ENCODE measurements at places on chromosomes 5 and 9.

DNA sequence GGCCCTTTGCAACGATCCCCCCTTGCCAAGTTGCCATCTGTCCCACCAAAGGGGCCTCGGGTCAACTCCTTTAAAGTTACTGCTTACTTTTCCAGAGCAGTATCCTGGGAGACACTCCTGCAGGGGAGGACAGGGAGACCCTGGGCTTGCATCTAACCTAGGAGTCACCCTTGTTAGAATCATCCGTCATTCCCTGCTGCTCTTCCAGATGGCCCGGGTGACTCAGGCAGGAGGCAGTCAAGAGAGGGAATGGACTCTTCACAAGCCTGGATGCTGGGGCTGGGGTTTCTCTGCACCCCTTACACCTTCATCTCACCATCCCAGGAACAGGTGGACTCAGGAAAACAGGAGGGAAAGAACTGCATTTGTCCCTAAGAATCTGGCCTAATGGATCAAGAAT lies 175.6 kb downstream of the GABBR2 start:
- DNase-seq: no peak

- DNase-seq: no peak
Measured at GRCh38 chr9:4850603-4851310, 58.0 kb downstream of the RCL1 start.

DNA sequence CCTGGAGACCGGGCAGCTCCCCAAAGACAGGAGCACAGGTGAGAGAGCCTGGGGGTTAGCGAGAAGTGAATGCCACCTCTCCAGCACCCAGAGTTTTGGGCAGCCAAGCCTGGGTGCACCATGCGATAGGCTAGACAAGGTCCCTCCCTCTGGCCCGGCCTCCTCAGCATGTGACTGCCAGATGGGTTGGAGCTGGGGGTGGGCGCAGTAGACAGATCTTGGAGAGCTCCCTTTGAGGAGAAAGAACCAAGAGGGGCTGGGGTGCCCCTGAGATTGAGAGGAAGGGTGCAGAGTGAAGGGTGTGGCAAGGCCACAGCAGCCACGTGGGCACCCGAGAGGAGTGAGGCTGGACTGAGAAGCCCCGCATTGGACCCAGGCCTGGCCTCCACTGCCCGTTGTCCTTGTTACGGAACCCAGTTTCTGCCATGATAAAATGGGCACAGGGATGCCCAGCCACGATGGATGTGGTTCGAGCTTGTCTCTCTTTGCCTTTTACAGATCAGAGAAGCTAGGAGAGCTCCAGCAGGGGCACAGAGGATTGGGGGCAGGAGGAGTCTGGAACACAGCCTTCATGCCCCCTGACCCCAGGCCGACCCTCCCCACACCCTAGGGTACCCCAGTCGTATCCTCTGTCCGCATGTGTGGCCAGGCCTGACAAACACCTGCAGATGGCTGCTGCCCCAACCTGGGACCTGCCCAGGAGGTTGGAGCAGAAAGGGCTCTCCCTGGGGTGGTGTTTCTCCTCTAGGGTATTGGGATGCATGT lies 1.4 kb downstream of the TMEM141 start:
- no peak for DNase-seq

- DNase-seq: no peak
Measured at GRCh38 chr5:62354028-62354874, 48.2 kb downstream of the KIF2A start.

DNA sequence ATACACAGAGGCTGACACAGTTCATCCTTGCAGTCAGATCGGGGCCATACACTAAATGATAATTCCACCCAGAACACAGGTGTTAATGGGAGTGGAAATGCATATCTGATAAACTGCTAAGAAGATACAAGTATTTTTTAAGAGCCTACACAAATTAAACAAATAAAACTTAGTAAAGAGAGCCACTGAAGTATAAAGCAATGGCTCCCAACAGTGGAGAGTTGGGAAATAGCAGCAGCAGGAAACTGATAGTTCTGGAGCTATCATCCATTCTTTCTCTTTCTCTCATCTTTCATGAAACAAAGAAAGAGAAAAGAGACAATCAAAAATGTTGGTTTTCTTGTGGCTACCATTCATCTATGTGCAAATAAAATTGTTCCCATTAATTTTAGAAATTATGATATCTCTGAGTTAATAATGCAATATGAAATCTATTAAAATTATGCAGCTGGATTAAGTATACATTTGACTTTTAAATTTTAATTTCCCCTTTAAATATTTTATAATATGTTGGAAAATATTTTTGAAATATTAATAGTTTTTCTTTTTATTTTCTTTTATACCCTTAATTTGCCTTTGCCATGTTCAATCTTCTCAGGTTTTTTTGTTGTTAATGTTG lies 120.8 kb downstream of the EMB start:
- DNase-seq: no peak

DNA sequence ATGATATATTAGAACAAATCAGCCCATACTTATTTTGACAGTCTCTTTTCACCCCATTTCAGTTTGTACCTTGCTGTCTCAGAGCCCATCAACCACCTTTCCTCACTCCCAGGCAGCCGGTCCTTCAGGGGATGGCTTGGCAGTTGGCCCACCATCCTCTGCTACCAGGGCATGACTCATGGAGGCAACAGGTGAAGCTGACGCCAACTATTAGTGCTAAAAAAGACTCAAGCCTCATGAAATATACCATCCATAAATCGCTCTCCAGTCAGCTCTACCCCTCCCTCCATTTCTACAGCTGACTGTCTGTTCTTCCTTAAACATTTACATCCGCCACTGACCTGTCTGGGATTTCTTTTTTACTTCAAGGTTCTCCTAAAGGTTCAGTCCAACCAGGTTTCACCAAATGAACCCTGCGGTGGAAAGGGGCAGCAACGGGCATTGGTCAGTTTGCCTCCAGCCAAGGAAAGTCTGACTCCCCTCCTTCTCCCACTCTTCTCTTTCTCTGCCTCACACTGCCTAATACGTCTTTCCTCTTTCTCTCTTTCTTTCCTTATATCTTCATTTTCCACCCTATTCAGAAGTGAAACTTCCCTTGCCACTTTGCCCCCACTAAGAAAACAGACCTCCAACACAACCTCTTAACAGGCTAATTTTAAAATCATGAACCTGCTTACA lies 439.1 kb downstream of the RAB3C start:
- DNase-seq: no peak

DNA sequence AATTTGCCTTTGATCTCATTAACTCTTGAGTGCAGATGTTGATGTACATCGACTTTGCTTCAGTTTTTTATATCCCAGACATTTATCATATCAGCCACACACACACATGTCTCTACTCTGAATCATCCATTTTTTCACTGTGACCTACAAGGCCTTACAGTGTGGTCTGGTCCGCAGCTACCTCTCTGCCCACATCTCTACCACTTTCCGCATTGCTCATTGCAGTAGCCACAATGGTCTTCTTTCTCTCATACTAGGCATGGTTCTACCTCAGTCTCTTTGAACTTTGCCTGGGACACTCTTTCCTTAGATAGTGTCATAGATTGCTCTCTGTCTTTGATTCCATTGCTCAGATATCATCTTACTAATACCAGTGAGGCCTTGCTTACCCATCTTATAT lies 87.9 kb upstream of the FSD1L start:
- no peak for DNase-seq

- no peak for DNase-seq
Measured at GRCh38 chr9:83106772-83107171, 43.8 kb upstream of the RASEF start.

DNA sequence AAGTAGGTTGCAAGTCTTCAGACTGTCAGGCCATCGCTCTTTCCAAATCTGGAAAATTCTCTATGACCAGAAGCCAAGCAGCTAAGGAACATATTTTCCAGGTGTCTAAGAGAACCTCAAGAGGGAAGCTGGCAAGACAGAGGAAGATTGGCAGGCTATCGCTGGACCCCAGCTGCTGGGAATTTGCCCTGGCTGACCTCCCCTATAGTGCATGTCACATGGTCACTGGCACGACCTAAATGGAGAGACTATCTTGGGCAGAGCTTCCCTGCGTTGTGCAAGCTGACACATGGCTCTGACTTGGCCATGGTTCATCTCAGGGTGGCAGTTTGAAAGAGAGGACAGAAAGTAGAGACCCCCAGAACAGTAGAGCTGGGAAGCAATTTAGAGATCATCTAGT lies 104.9 kb upstream of the ZNF618 start:
- DNase-seq: no peak

GRCh38 chr9:17121264-17121663 lies 13.6 kb upstream of the CNTLN start:
- DNase-seq: no peak

DNA sequence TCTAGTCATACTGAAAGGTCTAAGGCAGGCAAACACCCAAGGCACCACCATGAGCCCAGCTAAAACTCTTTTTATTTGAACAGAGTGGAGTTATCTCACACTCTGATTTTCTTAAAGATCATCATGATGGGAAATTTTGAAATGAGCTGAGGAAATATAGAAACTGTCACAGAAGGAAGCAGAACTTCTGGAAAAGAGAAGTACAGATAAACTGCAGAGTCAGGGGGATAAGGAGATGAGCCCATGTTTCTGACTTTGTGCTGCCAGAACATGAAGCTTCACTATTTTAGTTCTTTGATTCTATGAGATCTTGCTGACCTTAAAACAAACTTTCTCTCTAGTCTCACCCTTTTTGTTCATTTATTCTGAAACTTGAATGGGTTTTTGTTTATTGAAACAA lies 406.5 kb upstream of the EDIL3 start:
- no peak for DNase-seq

DNA sequence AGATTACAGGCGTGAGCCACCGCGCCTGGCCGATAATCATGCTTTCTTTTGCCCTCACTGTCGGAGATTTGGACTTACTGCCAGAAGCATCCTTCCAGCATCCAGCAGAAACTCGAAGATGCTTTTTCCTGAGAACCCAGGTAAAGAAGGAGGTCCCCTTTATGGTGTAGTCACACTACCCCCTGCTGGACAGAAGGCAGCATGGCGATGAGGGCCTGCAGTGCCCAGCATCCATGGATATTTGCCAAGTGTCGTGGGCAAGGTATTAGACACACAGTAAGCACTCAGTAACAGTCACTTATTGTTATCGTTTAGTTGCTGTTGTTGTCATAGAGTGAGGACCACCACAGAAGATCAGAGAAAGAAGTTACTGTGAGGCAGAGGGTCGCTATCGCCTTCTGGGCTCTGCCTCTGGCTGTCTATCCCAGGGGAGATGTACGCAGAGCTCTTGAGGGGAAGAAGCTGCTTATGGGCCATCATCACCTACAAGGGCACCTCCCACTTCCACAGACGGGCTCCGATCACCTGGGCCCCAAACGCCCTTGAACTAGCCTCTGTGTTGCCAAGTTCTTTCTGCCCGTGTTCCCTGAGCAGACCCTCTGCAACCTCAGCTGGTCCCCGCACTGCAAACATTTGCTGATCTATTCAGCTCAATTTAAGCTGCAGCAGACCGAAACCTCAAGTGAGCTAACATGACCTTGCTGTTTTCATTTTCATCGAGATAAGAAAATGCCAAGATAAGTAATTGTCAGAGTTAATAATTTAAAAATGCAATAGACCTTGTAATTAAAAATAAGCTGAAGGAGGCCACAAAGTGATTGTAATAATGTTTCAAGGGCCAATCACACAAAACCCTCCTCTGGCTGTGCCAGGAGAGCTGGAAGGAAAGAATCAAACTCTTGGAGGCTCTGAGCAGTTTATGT lies 23.9 kb downstream of the C5orf15 start:
- DNase-seq: no peak

- DNase-seq: no peak
Measured at GRCh38 chr5:14775857-14776256, 95.7 kb downstream of the ANKH start.

GRCh38 chr5:14748180-14748900 lies 83.8 kb downstream of the OTULIN start:
- DNase-seq: no peak

DNA sequence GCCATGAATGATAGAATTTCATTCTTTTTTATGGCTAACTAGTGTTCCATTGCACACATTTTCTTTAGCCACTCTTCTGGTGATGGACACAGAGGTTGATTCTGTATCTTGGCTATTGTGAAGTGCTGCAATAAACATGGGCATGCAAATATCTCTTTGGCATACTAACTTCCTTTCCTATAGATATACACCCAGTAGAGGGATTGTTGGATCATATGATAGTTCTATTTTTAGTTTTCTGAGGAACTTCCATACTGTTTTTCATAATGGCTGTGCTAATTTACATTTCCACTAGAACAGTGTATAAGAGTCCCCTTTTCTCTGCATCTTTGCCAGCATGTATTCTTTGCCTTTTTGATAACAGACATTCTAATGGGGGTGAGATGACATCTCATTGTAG lies 50.4 kb upstream of the CDK5RAP2 start:
- no peak for DNase-seq

- DNase-seq: no peak
Measured at GRCh38 chr9:135226369-135227050, 139.0 kb downstream of the OLFM1 start.

DNA sequence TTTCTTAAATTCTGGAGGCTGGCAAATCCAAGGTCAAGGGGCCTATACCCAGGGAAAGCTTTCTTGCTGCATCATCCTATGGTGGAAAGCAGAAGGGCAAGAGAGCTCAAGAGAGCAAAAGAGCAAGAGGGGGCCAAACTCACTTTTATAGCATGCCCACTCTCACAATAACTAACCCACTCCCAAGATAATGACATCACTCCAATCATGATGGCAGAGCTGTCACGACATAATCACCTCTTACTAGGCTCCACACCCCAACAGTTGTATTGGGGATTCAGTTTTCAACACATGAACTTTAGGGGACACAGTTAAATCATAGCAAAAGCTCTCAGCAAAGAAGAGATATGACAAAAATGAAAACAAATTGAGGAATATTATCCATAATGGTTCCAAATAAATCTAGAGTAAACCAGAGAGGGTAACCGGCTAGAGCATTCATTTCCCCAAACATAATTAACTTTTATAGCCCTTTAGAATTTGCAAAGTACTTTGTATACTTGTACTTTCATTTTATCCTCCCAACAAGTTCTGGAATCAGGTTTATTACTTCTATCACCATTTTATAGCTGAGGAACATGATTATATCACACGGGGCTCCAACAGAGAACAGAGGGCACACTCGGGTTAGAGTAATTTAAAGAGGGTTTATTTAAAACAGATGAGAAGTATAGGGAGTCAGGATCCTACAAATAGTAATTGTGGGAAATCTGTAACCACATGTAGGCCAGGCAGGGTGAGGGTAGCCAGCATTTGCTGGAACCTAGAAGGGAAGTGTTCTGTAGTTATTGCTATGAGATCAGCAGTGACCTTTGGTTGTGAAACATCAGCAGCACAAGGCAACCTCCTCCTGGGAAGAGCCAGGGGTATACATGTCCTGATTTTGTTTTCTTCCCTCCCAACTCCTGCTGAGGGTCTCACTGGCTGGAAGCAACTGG lies 7.2 kb upstream of the TARS1 start:
- DNase-seq: no peak

- no peak for DNase-seq
Measured at GRCh38 chr5:101561018-101561417, 657.9 kb upstream of the ST8SIA4 start.

DNA sequence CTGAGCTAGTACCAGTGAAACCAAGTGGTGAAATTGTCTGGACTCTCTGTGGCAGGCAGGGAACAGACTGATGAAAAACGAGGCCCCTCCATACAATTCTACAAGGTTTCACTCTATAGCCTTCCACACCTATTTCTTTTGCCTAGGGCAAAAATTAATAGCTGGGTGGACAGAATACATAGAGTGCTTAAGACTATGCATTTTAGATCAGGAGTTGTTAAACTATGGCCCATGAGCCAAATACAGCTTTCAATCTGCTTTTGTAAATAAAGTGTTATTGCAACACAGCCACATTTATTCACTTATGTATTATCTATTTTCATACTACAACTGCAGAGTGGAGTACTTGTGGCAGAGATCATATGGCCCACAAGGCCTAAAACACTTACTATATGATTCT lies 45.2 kb downstream of the SH3TC2 start:
- DNase-seq: no peak
